ENCODE measurements at places on chromosomes 1 and 21.

DNA sequence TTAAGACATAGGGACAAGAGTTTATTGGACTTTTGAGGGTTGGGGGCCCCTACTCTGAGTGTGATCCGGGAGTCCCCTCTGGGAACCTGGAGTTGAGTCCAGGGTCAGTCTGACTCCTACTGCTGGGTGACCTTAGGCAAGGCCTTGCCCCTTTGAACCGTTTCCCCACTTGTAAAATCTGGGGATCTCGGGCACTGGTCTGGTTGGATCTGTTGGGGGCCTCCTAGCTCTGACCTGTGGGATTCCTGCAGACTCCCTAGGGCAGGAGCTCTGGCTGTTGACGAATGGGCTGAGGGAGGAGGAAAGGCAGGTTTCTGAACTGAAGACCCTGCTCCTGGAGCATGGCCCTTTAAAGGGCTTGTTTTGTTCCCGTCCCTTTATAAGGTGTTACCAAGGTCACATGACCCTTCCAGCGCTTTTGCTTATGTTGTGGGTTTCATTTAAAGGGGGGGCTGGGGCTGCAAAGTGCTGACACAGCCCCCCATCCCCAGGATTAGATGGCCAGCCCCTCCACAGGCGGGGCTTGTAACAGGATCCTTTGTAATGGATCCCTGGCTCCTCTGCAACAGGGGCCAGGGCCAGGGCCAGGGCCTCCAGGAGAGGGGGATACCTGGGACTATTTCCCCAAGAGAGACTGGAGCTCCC is 50.7 kb downstream of the YARS1 start:
- H3K36me3 ChIP-seq, result peaks cover 45% of the 10 kb centered on the region
- H3K4me3 ChIP-seq, result no peak overlapping the region
- DNase-seq, result no peak
- peak overlapping the region; percentile 8 for H3K27ac ChIP-seq
- H3K4me1 ChIP-seq, result peaks cover 35% of the 10 kb centered on the region
- H3K27me3 ChIP-seq, result no peaks in the 10 kb centered on the region

GRCh38 chr1:37622131-37622530 is 12.6 kb downstream of the RSPO1 start:
- no peak overlapping the region for H3K27ac ChIP-seq
- no peak for DNase-seq
- peaks cover 33% of the 10 kb centered on the region for H3K27me3 ChIP-seq
- H3K4me1 ChIP-seq, result no peaks in the 10 kb centered on the region
- no peak overlapping the region for H3K4me3 ChIP-seq
- H3K36me3 ChIP-seq, result no peaks in the 10 kb centered on the region

DNA sequence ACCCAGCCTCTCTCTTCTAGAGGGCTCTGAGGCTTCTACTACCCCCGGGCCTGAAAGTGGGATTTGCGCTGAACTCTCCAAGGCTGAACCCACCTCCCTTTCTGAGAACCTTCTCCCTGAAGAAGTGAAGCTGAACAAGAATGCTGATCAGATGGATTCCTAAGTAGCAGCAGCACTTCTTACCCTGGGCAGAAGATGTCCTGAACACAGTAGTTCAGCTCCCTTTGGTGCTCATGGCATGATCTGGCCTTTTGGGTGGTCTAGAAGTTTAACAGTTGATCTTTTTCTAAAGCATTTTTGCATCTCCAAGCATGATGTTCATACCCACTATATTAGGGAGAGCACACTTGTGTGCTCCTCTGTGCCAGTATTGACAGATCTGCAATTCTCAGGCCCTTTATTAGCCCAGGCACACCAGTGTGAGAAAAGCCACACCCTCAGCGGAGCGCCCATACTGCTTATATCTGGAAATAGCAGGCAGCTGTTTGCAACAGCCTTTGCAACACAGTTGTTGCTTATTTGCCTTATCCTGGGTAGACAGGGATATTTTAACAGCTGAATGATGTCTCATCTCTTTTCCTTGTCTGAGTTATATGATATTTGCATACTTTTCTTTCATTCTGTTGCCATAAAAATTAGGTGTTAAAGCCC is 34.2 kb downstream of the CNN3 start:
- no peaks in the 10 kb centered on the region for H3K27me3 ChIP-seq
- no peak overlapping the region for H3K4me3 ChIP-seq
- no peak overlapping the region for H3K27ac ChIP-seq
- DNase-seq, result peak; percentile 14

DNA sequence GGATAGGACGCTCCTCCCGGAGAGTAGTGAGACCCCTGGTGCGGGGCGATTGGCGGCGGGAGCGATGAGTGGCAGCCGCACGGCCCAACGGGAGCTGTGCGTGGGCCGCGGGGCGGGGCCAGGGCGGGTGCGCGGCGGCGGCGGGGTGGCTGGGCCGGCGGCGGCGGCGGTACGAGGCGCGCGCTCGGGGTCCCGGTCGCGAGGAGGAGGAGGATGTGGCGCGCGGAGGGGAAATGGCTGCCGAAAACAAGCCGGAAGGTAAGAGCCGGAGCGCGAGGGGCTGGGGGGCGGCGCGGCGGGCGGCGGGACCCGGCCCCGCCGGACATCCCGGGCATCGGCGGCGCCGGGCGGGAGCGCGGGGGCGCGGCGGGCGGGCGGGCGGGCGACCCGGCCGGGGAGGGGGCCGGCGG is at the start of gene CAMTA1:
TSS of gene CAMTA1 (plus strand) at position 137 of the 410 bp plus-strand sequence. CDS start at position 214, 77 bp downstream.
- no peak for DNase-seq
- H3K36me3 ChIP-seq, result no peaks in the 10 kb centered on the region
- peak within 1 kb of the TSS; percentile 90 for H3K4me3 ChIP-seq

DNA sequence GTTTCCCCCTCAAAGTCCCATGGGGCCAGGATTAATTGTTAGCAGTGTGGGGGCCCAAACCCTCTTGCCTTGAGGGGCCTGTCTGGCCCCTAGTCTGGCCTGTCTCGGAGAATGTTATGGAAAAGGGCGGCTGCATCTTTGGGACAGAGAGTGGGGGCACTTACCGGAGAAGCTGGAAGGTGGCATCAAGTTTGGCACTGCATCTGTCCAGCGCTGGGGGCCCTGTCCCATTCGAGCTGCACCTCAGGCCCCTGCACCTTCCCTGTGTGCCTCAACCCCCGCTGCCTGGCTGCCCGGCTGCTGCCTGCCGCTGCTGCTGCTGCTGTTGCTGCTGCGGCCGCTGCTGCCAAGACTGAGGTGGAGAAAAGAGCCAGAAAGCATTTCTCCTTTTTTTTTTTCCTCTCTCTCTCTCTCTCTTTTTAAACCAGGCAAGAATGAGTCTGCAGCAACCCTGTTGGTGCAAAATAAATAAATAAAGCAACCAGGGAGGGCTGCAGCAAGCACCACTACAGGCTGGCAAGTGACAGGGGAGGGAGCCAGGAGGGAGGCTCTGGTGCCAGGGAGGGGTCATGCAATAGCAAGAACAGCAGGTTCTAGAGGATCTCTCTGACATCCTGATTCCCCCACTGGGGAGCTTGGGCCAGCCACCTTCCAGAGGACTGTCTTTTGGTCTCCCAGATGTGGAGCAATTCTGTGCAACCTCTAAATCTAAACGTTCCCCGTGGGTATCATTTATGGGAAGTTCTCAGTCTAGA is at the start of gene LINGO4:
TSS of gene LINGO4 (minus strand) at position 354 of the 755 bp plus-strand sequence. CDS start 2,715 bp downstream, outside the sequence.
- no peak within 1 kb of the TSS for H3K27ac ChIP-seq
- no peak for DNase-seq
- peaks cover 33% of the 10 kb centered on the region for H3K27me3 ChIP-seq

GRCh38 chr21:33747420-33747819 is 105.1 kb downstream of the ITSN1 start:
- DNase-seq, result no peak
- H3K27ac ChIP-seq, result no peak overlapping the region
- no peak overlapping the region for H3K4me3 ChIP-seq
- H3K36me3 ChIP-seq, result peaks cover 11% of the 10 kb centered on the region
- H3K4me1 ChIP-seq, result no peaks in the 10 kb centered on the region

DNA sequence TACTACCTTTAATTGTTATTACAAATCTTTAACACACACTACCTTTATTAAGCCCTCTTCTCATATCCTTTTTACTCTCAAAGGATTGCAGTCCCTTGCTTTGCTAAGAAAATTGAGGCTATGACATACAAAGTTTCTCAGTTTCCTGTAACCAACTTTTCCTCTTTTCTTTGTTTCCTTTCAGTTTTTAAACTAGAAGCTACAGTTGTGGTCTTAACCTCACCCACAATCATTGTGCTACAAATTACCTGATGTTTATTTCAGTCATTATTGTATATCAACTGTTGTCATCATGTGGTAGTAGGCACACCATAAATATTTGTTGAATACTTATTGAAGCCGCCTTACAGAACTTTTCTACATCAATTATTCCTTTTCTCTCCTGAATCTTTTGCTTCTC is 51.8 kb downstream of the SLAMF6 start:
- no peaks in the 10 kb centered on the region for H3K27me3 ChIP-seq
- H3K4me1 ChIP-seq, result no peaks in the 10 kb centered on the region
- H3K27ac ChIP-seq, result no peak overlapping the region
- no peaks in the 10 kb centered on the region for H3K36me3 ChIP-seq

GRCh38 chr1:233268389-233269022 is 27.0 kb downstream of the PCNX2 start:
- H3K4me1 ChIP-seq, result no peaks in the 10 kb centered on the region
- no peaks in the 10 kb centered on the region for H3K36me3 ChIP-seq

DNA sequence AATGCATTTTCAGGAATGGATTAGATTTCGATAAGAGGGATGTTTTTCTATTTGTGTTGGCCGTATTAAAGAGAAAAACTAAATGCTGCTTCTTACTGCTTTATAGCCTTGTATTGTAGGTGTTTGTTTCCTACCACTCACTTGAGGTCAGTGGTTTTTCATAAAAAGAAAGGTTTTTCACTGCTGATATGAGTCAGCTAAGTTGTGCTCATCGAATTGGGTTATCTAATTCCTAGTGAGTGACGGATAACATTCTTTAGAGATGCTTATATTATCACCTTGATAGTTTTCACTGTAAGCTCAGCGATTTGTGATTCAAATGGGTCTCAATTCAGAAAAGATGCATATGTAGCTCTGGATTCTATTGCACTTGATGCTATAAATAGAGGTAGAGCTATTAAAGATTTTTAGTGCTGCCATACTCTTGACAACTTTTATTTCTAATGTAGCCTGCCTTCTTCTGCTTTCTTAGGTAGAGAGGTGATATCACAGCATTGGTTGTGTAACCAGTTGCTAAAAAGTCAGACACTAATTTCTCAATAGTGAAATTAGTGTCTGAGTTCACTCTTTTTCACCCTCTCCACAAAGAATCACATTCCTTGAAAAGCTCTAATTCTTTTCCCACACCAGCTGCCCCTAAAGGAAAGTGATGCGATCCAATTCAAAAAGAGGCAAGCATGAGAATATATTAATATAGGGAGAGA is 180.0 kb downstream of the RASAL2 start:
- H3K4me3 ChIP-seq, result no peak overlapping the region
- H3K27ac ChIP-seq, result no peak overlapping the region
- no peaks in the 10 kb centered on the region for H3K36me3 ChIP-seq
- no peak for DNase-seq
- H3K27me3 ChIP-seq, result no peaks in the 10 kb centered on the region

DNA sequence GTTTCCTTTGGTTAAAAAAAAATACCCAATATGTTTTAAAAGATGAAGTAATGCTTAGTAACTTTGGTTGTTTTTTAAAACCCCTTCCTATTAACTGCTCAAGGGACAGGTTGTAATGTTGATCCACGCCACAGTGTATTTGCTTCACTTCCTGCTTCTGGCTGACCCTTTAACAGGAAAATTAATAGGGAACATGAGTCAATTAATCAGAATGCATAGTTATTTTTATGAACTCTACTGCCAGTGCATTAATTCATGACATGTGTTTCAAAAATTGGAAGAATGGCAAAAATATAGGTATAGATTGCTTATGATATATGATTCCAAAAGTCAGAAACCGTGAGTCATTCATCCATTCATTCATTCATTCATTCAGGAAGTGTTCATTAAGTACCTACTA is 204.8 kb downstream of the SETD4 start:
- H3K27me3 ChIP-seq, result no peaks in the 10 kb centered on the region
- DNase-seq, result no peak
- no peaks in the 10 kb centered on the region for H3K36me3 ChIP-seq
- peaks cover 10% of the 10 kb centered on the region for H3K4me1 ChIP-seq
- H3K27ac ChIP-seq, result no peak overlapping the region

DNA sequence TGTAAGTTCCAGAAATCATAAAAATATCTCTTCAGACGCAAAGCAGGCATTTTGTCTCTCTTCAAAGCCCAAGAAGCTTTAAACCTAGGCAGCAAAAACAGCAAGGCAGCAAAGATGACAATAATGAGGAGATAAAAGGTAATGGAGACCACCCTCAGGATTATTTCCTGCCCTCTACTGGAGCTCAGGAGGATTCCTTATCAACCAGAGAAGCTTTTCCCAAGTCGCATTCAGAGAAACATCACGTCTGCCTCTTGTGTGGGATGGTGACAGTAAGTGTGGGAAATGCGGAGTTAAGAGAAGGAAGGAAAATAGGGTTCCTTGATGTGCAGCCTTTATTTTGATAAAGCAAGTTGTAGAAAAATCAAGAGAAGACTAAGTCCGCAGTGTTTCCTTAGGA is 365.8 kb downstream of the RGS7 start:
- H3K4me3 ChIP-seq, result no peak overlapping the region
- no peaks in the 10 kb centered on the region for H3K4me1 ChIP-seq
- no peaks in the 10 kb centered on the region for H3K27me3 ChIP-seq
- no peak overlapping the region for H3K27ac ChIP-seq
- no peak for DNase-seq
- no peaks in the 10 kb centered on the region for H3K36me3 ChIP-seq

DNA sequence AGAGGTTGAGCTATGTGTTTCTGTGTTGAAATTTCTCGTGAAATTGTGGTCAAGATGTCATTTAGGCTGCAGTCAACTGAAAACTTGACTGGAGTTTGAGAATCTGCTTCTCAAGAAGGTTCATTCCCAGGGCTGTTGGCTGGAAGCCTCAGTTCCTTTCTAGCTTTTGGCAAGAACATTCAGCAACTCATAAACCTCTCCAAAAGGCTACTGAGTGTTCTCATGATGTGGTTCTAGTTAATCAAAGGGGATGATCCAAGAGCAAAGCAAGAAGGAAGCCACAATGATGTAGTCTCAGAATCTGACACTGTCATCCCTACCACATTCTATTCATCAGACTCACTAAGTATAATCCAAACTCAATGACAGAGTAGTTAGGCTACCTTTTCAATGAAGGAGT is 66.6 kb downstream of the SPATA6 start:
- H3K36me3 ChIP-seq, result no peaks in the 10 kb centered on the region
- H3K4me1 ChIP-seq, result no peaks in the 10 kb centered on the region
- no peak for DNase-seq
- no peaks in the 10 kb centered on the region for H3K27me3 ChIP-seq
- H3K4me3 ChIP-seq, result no peak overlapping the region
- H3K27ac ChIP-seq, result no peak overlapping the region

- no peak overlapping the region for H3K4me3 ChIP-seq
- peak overlapping the region; percentile 55 for H3K27ac ChIP-seq
- peaks cover 61% of the 10 kb centered on the region for H3K4me1 ChIP-seq
- DNase-seq, result no peak
These were observed 43.4 kb downstream of the AHDC1 start for GRCh38 chr1:27560268-27561123.

- no peak overlapping the region for H3K4me3 ChIP-seq
- H3K4me1 ChIP-seq, result peaks cover 19% of the 10 kb centered on the region
- H3K27me3 ChIP-seq, result no peaks in the 10 kb centered on the region
These were observed 3.5 kb downstream of the SLC66A1 start for GRCh38 chr1:19315378-19316198.

GRCh38 chr1:156809281-156809680 is 7.4 kb downstream of the SH2D2A start:
- H3K36me3 ChIP-seq, result no peaks in the 10 kb centered on the region
- H3K4me3 ChIP-seq, result no peak overlapping the region
- DNase-seq, result no peak
- peaks cover 14% of the 10 kb centered on the region for H3K4me1 ChIP-seq
- H3K27ac ChIP-seq, result no peak overlapping the region
- peaks cover 6% of the 10 kb centered on the region for H3K27me3 ChIP-seq

Data from large intestine (tissue), 12 donors.